Stimulated activated CD4-positive, alpha-beta T cell treated with anti-CD3 and anti-CD28 coated beads, Interleukin-2, amount 100 ng/mL, for 48 hours (primary cell): ENCODE measurements at places on chromosomes 7 and 10.

DNA sequence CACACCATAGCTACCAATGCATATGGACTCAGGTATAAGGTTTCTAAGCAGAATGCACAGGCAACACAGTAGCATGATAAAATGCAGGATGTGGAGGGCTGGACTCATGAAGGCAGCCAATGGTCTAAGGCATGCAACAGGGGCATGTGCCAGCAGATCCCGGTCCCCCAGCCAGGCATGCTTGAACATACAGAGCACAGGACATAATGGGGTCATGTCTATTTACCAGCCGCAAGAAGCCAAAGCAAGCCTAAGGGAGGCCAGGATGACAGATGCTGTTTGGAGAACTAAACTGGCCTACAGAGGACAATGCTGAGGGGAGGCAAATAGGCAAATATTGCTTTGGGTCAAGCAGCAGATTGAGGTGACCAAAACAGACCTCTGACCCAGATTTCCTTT, 60.0 kb upstream of the PDLIM1 start:
- DNase-seq: no peak

GRCh38 chr7:103123529-103123928, 25.4 kb downstream of the NAPEPLD start:
- DNase-seq: no peak

DNA sequence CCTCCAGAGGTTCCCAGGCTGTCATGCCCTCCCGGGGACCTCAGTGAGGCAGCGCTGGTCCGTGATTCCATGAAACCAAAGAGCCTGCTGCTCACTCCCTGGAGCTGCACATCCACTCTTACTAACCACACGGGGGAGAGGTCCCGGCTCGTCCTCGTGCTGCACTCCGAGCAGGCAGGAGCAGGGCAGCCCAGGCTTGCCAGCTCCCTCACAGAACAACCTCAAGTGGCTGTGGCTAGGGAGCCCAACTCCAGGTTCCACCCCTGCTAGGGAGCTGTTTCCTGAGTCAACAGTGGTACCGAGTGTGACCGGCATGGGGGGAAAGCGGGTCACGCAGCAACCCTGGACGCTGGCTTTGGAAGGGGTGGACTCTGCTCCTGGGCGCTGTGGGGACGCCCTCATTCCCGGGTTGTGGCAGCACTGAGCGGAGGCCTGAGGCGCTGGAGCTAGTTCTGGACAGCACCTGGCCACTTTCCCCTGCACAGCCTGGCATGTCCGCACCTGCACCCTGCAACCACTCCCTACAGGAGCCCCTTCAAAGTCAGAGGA, 27.9 kb upstream of the PPP2R2D start:
- no peak for DNase-seq

- DNase-seq: no peak
These were observed 44.1 kb downstream of the RNF32 start for GRCh38 chr7:156684661-156685060.

- no peak for DNase-seq
These were observed 2.1 kb upstream of the C10orf71 start for GRCh38 chr10:49296836-49297235.

DNA sequence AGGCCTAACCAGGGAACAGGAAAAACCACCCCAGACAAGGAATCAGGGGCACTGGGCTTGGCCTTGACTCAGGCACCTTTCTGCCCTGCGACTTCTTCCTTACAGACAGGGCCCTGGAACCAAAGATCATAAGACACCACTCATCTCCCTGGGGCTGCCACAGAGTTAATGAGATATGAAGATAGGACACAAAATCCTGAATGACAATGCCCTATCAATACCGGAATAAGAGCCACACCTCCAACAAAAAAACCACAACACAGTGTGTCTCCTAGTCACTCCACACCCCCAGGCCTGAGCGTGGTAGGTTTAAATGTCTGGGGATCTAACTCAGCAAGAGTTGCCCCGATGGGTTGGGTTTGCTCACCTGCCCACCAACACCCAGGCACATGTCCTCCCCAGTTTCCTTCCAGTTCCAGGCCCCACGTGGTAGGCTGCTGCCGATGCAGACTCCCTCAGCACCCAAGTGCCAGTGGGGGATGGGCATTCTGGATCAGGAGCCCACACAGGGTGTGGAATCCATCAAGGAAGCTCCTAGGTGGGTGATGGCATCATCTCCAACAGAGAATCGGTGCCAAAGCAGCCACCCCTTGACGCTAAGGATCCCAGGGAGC, 3.9 kb downstream of the DLG5 start:
- DNase-seq: no peak
